ENCODE measurements at places on chromosomes 4 and X.

GRCh38 chr4:131063878-131064277 is 1967.9 kb downstream of the C4orf33 start:
- DNase-seq: no peak

GRCh38 chrX:123310112-123310511 is 126.0 kb downstream of the GRIA3 start:
- no peak for DNase-seq

- DNase-seq: peak; percentile 35
These were observed 50.3 kb upstream of the ENPP6 start for GRCh38 chr4:184267673-184268583.

DNA sequence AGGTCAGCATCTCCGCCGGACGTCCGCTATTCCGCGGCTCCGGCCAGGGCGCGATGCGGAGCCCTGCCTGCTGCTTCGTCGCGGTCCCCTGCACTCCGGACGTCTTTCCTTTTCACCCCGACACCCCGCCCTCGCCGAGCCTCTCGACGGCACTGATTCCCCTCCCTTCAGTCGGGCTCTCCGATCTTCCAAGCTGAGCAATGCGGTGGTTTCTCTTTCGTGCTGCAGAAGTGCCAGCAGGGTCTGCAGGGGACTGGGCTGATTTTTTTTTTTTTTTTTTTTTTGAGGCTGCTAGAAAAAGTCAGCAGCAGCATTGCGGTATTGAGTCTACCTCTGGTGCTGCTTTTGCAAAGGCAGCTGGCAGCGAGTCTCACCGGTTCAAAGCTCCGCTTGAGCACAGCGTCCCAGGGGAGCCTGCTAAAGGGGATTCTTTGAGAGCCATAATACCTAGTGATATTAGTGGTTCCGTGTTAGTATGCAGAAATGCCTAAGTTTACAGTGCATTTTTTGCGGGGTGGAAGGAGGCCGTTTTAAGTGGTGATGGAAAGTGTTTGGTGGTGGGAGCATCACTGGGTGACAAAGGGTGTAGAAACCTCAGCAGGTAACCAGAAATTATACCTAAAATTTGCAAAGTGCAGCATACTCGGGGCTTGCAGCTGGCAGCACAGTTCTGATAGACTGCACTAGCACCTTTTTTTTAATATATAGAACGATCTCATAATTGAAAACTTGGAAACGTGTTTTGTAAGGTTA is 969 bp downstream of the STIM2 start:
- DNase-seq: no peak
